ENCODE measurements at places on chromosomes 13 and 19.

DNA sequence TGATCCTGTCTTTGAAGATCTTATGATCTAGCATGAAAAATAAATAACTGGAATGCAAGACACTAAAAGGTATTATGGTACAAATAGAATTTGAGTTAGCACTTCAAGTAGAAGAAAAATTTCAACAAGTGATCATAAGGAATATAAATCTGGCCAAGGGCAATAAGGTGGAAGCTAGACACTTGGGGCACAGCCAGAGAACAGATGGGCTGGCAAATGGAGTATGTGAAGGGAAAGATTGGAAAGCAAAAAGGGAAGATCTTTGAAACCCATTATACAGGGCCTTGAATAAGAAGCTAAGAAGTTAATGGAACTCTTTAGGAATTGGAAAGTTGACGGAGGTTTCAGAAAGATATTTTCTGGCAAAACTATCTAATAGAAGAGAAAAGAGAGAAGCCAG lies 61.0 kb downstream of the MZT1 start:
- no peak for DNase-seq

DNA sequence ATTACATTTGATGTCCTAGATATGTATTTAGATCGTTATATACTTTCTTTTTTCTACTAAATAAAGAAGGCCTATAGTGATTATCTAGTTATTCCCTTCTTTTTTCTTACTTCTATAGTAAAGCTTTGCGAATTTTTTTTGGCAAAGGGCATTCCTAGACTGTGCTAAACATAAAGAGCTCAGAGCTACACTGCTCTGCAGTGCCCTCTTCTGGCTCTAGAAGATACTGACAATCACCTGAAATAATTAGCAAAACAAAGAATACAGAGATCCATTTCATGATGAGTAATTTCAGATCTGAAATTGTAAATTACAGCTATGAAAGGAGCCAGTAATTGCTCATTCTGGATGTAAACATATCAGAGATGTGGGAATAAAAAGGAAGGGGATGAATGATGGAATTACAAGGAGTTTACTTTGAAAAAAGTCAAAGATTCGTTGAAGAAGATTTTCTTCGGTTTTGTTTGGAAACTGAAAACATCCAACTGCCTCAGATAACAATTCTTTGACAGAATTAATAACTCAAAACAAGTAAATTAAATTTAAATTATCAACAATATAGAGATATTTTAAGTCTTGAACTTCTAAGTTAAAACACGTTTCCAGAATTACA lies 288.5 kb downstream of the NALCN start:
- DNase-seq, result peak; percentile 79

GRCh38 chr13:48457578-48458242 lies 44.8 kb upstream of the LPAR6 start:
- no peak for DNase-seq

DNA sequence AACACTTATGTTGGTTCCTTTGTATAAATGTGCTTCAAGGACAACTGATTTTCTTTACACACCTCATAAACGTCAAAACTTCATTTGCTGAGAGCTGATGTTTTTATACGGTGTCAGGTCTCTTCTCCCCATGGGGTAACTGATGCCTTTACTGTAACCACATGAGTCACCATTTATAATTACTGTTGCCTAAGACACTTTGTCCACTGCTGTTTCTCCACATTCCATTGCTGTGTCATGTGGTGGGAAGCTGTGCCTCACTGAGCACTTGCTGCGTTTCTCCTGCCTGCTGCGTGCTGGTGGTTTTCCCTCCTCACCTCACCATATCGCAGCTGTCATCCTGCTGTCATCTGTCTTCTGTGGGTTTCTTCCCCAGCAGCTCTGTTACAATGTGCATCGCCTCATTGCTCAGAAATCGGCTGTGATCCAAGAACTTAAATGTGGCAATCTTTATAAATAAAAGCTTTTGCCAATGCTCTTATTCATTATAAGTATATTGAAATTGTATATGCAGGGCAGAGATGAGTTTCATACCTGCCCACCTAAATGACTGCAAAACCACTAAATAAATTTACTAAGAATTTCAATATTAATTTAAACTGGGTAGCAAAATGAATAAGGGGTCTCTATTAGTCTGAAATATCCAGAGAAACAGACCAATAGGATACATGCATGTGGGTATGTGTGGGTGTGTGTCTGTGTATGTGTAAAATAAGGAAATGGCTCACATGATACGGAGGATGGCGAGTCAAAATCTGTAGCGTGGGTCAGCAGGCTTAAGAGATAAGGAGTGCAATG lies 547.0 kb upstream of the SLITRK5 start:
- peak; percentile 12 for DNase-seq

DNA sequence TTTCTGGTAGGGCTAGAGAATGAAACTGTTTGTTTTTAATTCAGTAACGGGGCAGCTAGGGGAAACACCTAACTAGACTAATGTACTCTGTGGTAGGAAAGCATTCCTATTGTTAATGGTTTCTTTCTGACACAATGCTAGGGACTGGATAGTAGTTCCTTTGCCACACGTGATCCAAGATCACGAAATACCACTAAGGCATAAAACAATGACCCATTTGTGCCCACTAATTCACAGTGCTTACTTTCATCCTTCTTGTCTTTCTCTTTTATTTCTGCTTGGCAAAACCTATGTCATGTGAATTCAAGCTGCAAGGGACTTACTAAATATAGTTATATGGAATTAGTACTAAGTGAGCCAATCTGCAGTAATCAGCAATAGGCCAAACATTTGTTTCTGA lies 834.1 kb upstream of the SLITRK6 start:
- no peak for DNase-seq

GRCh38 chr13:70347947-70348620 lies 239.8 kb upstream of the KLHL1 start:
- no peak for DNase-seq

GRCh38 chr19:10420444-10421239 lies at the start of gene PDE4A:
Gene PDE4A (plus strand): TSS chr19:10420538. CDS start chr19:10420765, 227 bp downstream.
- peak; percentile 64 for DNase-seq

- DNase-seq, result no peak
Measured at GRCh38 chr13:110885966-110886869, 28.7 kb downstream of the ANKRD10 start.

GRCh38 chr13:27012482-27013197 lies 159.0 kb downstream of the USP12 start:
- DNase-seq, result peak; percentile 70

DNA sequence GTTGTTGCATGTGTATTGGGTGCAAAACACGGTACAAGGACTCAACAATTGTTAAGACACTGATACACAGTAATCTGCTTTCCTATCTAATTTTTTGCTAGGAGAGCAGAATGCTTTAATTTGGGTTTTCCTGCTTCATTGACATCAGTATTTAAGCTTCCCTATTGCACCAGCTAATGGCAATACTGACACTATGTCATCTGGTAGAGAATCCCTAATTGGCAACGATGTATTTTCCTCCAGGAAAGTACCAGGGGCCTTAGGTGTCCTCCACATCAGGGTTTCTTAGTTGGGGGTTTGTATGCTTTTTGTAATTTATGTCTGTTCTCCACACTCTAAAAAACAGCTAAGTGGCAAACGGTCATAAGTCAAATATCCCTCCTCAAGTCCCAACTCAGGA lies 76.5 kb upstream of the FRY start:
- DNase-seq, result no peak

- peak; percentile 7 for DNase-seq
Measured at GRCh38 chr13:51761643-51762350, 42.2 kb downstream of the DHRS12 start.

- DNase-seq, result no peak
Measured at GRCh38 chr19:19493841-19494546, 21.4 kb downstream of the TSSK6 start.

GRCh38 chr19:48403606-48404005 lies 10.1 kb downstream of the GRIN2D start:
- peak; percentile 55 for DNase-seq

GRCh38 chr13:74675182-74675581 lies 541.0 kb upstream of the KLF12 start:
- no peak for DNase-seq

GRCh38 chr19:49875857-49876421 lies 1.2 kb downstream of the AKT1S1 start:
- DNase-seq, result peak; percentile 75

GRCh38 chr19:32453736-32454135 lies 48.2 kb downstream of the DPY19L3 start:
- DNase-seq, result peak; percentile 27

GRCh38 chr19:15091918-15092753 lies 10.1 kb downstream of the OR1I1 start:
- peak; percentile 88 for DNase-seq

GRCh38 chr13:49904729-49905456 lies 31.2 kb downstream of the SPRYD7 start:
- DNase-seq, result no peak

DNA sequence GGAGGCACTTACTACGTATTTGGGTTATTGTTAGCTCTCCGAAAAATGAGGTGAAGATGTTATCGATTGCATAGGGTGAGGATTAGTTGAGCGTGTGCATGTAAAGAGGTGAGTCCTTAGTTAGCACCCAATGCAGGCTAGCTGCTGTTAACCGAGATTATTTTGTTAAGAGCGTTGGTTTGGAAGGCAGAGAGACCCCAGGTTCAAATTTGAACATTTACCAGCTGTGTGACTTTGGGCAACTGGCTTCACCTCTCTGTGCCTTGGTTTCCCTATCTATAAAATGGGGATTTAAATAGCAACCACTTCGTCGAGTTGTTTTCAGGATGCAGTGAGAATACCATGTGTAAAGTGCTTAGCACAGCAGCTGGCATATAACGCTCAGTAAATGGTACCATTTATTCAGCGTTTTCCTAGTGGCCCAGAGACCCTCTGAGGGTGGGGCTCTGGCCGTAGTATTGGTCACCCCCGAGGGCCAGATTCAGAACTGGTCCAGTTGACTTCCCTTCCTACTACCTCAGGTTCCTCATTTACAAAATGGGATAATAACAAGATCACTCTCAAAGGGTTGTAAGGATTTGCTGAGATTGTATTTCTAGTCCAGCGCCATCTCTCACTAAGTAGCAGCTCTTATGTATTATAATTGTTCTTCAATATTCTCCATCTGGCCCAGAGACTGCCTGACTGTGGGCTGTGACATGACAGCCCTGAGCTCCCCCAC lies 887 bp downstream of the SIPA1L3 start:
- DNase-seq, result no peak

All from adipocyte (in vitro differentiated cells).